ENCODE measurements at places on chromosomes 16 and 17.

DNA sequence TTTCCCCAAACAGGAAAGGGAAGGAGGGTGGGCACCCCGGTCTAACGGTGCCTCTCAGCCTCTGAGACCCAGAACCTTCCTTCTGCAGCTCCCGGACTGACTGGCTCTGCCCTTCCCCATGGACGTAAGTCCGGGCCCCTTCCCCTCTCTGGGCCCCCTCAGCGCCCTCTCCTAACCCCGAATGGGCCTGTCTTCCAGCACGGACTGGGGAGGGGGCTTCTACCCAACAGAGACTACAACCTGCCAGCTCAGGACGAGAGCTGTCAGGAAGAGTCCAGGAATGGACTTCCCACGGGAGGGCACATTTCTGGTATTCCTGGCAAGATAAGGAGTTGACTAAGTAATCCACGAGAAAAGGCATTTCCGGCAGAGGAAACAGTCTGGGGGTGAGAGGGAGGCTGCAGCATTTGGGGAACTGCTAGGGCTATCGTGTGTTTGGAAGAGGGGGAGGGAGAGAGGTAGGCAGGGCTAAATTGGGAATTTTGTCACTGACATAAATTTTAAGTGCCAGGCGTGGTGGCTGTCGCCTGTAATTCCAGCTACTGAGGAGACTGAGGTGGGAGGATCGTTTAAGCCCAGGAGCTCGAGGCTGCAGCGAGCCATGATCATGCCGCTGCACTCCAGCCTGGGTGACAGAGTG is 12.1 kb upstream of the ALDOA start:
- DNase-seq = peak; percentile 58

- DNase-seq = peak; percentile 90
These were observed 47.8 kb upstream of the SCNN1B start for GRCh38 chr16:23254338-23254737.

GRCh38 chr16:69918241-69918640 is 32.9 kb upstream of the CLEC18A start:
- DNase-seq = no peak

GRCh38 chr16:27867122-27868110 is 196.1 kb downstream of the GSG1L start:
- peak; percentile 89 for DNase-seq

DNA sequence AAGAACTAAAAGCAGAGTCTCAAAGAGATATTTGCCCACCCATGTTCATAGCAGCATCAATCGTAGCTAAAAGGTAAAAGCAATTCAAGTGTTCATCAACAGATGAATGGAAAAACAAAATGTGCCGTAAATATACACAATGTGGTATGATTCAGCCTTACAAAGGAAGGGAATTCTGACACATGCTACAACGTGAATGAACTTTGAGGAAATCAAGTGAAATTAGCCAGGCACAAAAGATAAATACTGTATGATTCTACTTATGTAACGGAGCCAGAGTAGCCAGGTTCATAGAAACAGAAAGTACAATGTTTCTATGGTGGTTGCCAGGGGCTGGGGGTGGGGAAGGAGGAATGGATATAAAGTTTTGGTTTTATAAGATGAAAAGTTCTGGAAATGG is 57.8 kb upstream of the IL34 start:
- no peak for DNase-seq

DNA sequence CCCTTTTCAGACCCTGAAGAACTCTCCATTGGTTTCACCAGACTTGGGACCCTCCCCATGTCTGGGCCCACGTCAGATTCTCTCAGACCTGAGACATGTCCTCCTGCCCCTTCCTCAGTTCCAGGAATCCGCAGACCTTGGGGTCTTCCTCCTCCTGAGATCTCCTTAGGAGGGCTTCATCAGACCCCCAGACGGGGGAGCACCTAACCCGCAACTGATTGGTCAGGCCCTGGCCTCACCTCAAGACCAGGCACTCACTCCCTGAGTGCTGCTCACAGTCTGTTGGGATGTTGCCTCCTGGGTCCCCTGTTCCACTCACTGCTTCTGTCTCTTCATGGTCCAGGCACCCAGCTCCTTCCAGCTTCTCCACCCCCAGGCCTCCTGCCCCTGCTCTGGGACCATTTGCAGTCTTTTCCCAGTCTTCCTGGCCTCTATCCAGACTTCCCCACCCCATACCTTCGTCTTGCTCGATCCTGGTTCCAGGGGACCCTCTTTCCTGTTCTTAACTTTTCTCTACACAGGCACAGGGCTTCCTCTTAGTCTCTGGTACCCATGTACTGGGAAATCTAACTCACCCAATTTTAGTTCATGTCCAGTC is 1.2 kb downstream of the GID4 start:
- DNase-seq = no peak

- DNase-seq = no peak
These were observed 22.7 kb upstream of the ATP5MC1 start for GRCh38 chr17:48869821-48870318.

GRCh38 chr17:230395-230770 is 48.9 kb upstream of the DOC2B start:
- no peak for DNase-seq

- no peak for DNase-seq
These were observed 6.4 kb upstream of the SLC38A10 start for GRCh38 chr17:81301195-81302144.

DNA sequence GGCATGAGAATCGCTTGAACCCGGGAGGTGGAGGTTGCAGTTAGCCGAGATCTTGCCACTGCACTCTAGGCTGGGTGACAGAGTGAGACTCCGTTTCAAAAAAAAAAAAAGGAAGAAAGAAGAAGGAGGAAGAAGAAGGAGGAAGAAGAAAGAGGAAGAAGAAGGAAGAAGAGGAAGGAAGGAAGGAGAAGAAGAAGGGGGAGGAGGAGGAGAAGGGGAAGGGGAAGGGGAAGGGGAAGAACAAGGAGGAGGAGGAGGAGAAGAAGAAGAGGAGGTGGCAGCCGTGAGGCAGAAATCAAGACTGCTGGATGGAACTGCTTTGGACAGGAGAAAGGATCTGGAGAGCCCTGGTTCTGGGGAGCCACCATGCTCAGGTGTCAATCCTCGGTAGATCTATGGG is 29.7 kb upstream of the PEMT start:
- DNase-seq = no peak

- no peak for DNase-seq
These were observed 247.5 kb downstream of the CDH13 start for GRCh38 chr16:82874271-82874670.

DNA sequence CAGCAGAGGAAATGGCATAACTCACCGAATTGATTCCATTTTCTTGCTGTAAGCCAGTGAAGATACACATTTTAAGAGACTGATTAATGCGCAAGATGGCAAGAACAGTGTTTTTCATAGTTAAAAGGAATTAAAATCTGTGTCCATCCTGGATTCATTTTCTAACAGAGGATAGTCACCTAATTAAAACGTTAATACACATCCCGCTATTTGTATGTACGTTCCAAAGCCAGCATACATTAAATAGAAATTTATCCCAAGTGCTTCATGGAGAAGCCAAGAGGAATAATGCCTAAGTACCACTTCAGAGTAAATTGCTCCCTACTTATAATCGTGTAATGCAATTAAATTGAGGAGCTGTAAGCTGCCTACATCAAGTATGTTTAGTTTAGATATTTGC is 49.9 kb downstream of the RBFOX1 start:
- DNase-seq = no peak

DNA sequence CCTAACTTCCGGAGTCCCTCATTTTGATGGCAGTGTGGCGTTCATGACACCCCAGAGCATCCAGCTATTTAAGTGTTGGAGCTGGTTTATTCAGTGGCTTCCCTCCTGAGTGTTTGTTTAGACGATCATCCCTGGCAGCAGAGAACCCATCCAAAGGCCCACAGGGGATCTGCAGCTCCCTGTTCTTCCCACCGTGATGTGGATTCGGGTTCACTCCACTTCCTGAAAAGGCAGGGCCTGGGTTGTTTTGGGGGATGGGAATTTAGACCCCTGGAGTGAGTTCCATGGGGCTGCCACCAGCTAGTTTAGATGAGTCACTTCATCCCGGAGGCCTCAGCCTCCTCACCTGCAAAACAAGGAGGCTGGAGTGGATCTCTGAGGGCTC is 2.3 kb downstream of the KSR1 start:
- DNase-seq = peak; percentile 67

GRCh38 chr17:15462976-15463772 is 4.2 kb downstream of the CDRT4 start:
- DNase-seq = peak; percentile 72

- DNase-seq = peak; percentile 92
These were observed 43.2 kb upstream of the MRPS23 start for GRCh38 chr17:57892820-57893595.

GRCh38 chr16:88920618-88921590 is 54.4 kb upstream of the PABPN1L start:
- peak; percentile 65 for DNase-seq

DNA sequence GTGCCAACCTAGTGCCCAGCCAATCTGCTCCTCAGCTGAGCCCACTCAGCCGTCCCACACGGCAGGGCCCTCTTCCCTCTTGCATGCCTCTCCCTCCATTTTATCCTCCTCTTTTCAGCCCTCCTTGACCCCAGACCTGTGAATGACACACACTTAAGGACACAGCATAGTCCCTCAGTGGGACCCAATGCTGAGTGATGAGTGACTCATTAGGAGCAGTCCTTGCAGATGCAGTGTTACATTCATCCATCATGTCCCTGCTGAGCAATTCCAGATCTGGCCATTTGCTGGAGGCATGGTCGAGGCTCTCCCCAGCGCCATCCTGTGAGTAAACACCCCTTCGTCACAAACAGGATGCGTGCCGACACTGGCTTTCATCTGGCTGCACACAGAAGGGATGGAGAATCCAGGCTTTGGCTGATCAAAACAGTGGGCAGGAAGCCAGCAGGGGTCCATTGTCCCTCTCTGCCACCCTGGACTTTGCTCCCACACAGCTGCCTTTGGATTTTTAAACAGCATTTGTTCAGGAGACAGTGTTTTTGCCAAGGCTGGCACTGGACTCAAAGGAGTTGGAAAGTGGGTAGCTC is 122.6 kb downstream of the AXIN2 start:
- DNase-seq = peak; percentile 23

DNA sequence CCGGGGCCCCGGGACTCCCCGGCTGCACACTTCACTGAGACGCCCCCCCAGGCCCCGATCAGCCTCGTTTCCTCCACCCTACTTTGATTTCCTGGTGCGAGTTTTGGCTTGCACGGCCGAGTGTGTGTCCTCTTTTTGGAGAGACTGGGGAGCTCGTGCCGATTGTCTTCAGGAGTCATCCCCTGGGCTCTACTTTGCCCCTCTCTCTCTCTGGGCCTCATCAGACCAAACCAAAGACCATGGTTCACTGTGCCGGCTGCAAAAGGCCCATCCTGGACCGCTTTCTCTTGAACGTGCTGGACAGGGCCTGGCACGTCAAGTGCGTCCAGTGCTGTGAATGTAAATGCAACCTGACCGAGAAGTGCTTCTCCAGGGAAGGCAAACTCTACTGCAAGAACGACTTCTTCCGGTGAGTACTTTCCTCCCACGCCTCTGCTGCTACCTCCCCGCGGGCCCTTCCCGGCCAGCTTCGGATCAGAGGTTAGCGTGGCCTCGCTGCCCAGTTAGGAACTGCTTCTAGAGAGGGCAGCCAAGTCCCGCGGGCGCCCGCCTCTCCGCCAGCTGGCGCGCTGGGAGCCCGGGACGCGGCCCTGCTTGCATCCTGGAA is 787 bp downstream of the LHX1 start:
- DNase-seq = peak; percentile 64

DNA sequence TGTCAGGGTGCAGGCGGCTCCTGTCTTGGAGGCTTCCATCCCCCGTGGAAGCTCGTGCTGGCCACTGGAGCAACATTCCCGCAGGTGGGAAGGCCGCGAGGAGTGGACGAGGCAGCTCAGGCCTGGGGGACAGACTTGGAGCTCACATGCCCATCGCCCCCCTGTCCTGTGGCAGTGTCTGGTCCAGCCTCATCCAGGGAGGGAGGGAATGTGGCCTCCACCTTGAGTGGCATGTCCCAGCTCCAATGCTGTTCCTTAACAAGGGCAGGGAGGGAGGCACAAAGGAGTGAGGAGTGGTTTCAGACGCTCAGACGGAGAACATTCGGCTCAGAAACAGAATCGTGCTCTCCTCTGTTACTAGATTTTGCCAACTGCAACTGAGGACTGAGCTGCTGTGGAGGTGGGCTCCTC is 159.4 kb upstream of the CHMP6 start:
- DNase-seq = peak; percentile 74

DNA sequence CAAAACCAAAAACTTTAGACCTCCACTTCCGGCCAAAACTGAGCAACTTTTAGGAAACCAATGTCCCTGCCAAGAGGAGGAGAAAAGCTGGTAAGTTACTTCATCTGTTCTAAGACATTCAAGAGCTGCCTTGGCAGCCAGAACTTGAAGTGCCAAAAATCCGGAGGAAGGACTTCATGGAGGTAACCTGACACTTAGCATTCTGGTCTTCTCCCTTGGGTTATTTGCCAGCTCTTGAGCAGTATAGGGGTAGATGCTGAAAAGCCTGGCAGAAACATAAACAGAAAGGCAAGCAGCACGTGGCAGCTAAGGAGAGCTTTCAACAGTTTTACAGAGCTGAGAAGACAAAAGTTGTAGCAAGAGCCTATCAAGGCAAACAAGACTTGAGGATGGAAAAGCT is 53.2 kb downstream of the CDYL2 start:
- peak; percentile 6 for DNase-seq

- no peak for DNase-seq
These were observed 53.2 kb downstream of the AMFR start for GRCh38 chr16:56372013-56372634.

DNA sequence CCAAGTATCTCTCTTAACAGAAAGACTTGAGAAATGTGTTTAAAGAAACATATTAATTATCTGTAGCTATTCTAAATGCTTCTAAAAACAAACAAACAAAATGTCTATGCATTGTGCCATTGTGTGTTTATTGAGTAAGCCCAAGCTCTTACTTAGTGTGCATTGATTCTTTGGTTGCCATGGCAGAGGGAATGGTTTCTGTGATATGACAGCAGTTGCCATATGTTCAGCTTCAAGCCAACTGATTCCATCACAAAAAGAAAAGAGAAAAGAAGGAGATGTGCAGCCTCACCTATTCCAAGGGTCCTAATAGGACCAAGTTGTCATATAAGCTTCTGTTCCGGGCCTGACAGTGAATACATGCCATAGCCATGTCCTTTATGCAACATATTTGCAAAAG is 457.5 kb downstream of the TOX3 start:
- no peak for DNase-seq

DNA sequence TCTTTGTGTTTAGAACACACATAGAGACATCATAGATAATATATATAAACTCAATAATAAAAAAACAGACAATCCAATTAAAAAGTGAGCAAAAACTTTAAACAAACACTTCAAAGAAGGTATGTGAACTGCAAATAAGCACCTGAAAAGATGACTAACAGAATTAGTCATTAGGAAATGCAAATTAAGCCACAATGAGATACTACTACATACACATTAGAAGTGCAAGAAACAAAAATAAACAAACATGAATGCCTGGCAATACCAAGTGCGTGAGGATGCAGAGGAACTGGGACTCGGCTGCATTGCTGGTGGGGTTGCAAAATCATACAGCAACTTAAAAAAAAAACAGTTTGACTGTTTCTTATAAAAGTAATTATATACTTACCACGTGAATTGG is 799.0 kb downstream of the KCNJ2 start:
- no peak for DNase-seq

Measured in Daoy (cell line).